ENCODE measurements at places on chromosomes 3 and 15.

GRCh38 chr3:126417515-126417914, 22.8 kb downstream of the CFAP100 start:
- DNase-seq = no peak

GRCh38 chr3:112132975-112133448, at the start of gene GCSAM:
GCSAM (minus strand) TSS chr3:112133248; CDS start chr3:112133120, 128 bp downstream.
- no peak for DNase-seq

GRCh38 chr3:179624451-179624850, 19.9 kb downstream of the NDUFB5 start:
- no peak for DNase-seq

DNA sequence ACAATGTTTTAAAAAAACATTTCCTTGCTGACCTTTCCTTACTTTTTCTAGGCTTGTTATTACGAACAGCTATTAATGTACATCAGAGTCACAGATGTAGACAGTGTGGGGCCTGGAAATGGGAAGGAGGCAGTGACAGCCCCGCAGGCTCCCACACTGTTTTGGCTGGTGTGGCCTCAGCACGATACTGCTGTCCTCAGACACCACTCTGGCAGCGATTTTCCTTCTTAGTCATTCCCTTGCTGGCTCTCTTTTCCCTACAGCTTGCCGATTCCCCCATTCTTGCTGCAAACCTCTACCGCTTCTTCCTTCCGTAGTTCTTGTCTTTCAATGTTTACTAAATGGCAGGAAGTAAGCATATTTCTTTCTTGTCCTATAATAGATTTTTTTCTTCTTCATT, 113.1 kb downstream of the ABI3BP start:
- no peak for DNase-seq

GRCh38 chr3:40086890-40087883, 222.3 kb upstream of the EIF1B start:
- DNase-seq = no peak

DNA sequence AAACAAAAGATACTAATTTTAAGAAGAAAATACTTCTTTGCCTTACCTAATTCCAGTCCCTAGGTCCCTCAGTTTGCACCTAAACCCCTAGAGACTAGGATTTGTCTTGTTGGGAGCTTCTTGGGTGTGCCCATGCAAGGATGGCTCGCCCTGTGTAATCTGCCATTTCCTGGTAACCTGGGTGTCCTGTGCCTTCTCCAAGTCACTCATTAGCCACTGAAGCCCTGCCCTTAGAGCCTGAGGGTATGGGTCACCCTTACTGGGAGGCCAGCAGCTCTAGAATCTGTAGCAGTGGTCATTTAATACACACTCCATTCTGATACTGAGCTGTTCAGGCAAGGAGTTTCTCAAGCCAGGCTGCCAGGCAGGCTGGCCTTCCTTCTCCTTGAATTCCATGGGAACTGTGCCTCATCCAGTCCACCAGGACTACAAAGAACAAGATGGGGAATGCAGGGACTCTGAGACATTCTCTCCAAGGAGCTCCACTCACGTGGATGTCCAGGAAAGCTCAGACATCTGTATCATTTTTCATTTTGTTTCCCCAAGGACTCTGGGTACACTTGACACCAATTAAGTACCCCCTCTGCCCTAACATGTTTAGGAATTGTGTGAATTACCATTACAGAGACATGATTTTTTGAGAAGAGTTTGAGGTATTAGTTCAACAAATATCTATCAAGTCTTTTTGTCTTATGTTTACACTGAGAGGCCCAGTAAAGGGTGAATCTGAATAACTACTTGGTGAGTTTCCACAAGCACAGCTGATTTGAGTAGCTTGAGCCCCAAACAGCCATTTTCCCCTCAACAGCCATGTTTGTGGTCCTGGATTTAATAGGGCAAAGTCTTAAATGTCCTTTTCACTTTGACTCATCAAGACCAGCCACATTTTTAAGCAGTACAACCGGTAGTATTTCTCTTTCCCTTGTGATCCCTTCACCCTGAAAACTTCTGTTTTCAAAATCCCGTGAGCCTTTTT, 52.6 kb downstream of the ARNT2 start:
- DNase-seq = no peak

GRCh38 chr3:144429719-144430121, 458.1 kb downstream of the DIPK2A start:
- no peak for DNase-seq

GRCh38 chr3:194265996-194266964, 84.8 kb downstream of the CPN2 start:
- DNase-seq = no peak

DNA sequence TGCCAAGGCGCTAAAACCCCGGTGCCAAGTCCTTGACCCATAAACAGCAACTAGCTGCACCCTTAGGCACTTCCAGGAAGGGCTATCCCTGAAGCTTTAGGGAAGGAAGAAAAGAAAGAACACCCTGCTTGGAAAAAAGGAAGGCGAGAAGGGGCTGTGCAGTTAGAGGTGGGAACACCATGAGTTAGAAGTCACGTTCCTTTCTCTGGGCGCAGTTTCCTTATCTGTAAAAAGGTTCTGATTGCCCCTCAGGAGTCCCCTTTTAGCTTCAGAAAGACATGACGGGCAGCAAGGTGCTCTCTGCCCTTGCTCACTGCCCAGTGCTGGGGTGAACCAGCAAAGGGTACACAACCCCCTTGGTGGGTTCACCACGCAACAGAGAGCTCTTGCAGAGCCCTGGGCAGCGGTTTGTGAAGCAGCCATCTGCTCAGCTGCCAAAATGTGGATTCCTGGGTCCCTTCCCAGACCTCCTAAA, 798 bp downstream of the GCHFR start:
- DNase-seq = no peak

- DNase-seq = no peak
Observed at GRCh38 chr15:80645494-80646065, 49.5 kb upstream of the ABHD17C start.

GRCh38 chr3:194005930-194006501, 129.9 kb upstream of the HES1 start:
- DNase-seq = no peak

- DNase-seq = no peak
Observed at GRCh38 chr3:42829628-42830436, 20.6 kb downstream of the ACKR2 start.

- DNase-seq = no peak
Observed at GRCh38 chr15:50145451-50145872, 26.4 kb upstream of the ATP8B4 start.

- DNase-seq = no peak
Observed at GRCh38 chr15:58923696-58924300, 9.7 kb downstream of the SLTM start.

DNA sequence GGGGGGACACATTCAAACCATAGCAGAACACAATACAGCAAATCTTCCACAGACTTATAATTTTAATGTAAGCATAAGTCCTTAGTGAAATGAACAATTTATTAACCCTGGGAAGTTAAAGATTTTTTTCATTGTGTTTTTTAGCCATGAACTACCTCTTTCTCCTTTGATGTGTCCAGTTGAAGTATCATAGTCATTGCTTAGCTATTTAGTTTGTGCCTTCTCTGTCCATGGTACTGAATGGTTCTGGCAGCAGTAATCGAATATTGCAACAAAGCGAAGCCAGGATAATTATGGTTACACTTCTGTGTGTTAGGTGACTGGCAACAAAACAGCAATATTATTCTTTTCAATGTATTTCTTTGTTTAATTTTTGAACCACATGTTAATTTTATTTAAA, 403.0 kb upstream of the ONECUT1 start:
- no peak for DNase-seq

- no peak for DNase-seq
Observed at GRCh38 chr3:67653425-67654098, 850 bp downstream of the SUCLG2 start.

DNA sequence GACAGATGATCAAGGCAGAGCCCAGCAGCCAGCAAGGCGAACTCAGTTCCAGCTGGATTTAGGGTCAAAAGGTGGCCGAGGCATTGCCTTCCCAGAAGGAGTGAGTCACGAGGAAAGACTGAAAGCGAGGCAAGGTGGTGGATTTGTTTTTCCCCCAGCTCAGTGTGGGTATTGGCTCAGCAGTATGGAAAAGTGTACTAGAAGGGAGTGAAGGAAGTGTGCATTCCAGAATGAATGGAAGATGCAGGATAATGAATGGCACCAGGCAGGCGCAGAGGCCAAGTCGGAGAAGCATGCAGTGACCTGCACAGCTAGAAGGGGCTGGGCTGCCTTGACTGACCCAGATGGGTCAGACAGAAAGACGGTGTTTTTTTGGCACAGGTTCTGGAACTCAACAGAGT, 46.3 kb downstream of the FOXP1 start:
- DNase-seq = no peak
